Muscle of arm (tissue), 14 donors: ENCODE measurements at places on chromosomes 4 and X.

DNA sequence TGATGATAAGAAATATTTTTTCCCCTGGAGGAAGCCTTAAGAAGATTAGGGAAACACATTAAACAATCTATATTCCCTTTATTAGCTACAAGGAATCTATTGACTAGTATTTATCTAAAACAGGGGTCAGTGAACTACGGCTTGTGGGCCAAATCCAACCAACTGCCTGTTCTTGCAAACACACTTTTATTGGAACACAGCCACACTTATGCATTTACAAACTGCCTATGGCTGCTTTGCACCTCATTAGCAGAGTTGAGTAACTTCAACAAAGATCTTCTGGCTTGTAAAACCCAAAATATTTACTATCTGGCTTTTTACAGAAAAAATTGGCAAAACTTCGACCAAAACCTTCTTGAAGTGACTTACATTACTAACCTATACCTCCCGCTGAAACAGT, 733.9 kb upstream of the FTHL17 start:
- DNase-seq = no peak

- peak; percentile 28 for DNase-seq
Measured at GRCh38 chrX:120365320-120365719, 3.4 kb downstream of the ATP1B4 start.

DNA sequence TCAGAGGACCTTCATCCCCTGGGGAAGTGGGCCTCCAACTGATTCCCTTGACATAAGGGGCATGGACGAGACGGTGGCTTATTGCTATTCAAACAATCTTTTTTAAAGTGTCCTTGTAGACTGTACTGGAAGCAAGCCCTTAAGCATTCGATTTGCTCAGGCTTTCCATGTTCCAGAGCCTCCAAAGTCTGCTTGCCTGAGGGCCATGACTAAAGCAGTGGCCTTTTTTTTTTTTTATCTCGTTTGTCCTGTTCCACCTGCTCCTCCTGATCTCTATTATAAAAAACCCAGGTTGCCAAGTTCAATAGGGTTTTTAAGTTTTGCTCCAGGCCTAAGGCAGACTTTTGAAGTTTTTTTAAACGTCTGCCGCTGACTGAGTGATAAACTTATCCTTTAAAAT, 103.7 kb upstream of the AADAT start:
- DNase-seq = no peak

GRCh38 chr4:78707268-78707667, 68.9 kb upstream of the BMP2K start:
- no peak for DNase-seq

GRCh38 chrX:97401154-97401553, 517.4 kb downstream of the RPA4 start:
- no peak for DNase-seq

- peak; percentile 56 for DNase-seq
Measured at GRCh38 chrX:18354369-18355223, at the start of gene SCML2. Gene SCML2, minus strand, starts transcription at chrX:18354688. Its CDS starts 20,617 bp downstream, at chrX:18334071.

GRCh38 chr4:54764476-54764875, 106.7 kb downstream of the KIT start:
- no peak for DNase-seq
